ENCODE measurements at places on chromosomes 3 and 15. TPM values are rescaled to one million over a fixed set of nuclear protein-coding genes. Genes with fewer than 3 reads are reported as not detected.

THSD4 gene
- 30.5 TPM for total RNA-seq

WDR72 gene
- total RNA-seq: 5.8 TPM

NSUN3 gene
- 6.6 TPM for total RNA-seq

PLA2G4B gene
- 4.7 TPM for total RNA-seq

CCDC39 gene
- total RNA-seq: not detected

TLR9 gene
- total RNA-seq: 0.15 TPM

ACKR2 gene
- total RNA-seq: 0.76 TPM

SCN11A gene
- total RNA-seq: 0.05 TPM

BMF gene
- total RNA-seq: 1.0 TPM

- no peak for DNase-seq
These were observed 739 bp downstream of the SNRPN start for GRCh38 chr15:24955531-24955921.

DNA sequence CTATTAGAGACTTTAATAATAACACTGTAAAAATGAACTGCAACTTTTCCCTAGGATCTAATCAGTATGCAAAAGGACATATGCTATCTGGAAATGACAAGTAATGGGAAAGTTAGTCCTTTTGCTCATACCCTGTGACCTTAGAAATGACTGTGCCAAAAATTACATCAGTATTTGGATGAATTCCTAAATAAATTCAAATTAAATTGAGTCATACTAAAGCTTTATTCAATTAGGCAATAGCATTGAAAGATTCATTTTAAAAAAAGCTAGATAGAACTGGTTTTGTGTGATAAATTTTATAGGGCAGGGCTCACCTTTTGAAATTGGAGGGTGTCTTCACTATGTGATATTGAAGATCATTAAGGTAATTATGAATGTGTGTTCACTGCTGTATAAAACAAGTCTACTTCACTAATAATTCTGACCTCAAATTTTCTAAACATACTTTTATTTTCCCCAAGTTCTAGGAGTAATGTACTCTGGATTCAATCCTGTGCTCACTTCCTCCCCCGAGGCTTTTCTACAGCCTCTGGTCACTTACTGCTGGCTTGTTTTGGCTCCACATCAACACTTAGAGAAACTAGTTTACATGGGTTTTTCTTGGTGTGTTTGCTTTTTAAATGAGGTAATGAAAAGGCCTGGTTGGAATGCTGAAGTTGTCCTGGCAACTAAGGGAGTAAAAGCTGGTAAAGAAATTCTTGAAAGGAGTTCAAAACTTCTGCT, 44.4 kb upstream of the SPTSSB start:
- no peak for DNase-seq

DNA sequence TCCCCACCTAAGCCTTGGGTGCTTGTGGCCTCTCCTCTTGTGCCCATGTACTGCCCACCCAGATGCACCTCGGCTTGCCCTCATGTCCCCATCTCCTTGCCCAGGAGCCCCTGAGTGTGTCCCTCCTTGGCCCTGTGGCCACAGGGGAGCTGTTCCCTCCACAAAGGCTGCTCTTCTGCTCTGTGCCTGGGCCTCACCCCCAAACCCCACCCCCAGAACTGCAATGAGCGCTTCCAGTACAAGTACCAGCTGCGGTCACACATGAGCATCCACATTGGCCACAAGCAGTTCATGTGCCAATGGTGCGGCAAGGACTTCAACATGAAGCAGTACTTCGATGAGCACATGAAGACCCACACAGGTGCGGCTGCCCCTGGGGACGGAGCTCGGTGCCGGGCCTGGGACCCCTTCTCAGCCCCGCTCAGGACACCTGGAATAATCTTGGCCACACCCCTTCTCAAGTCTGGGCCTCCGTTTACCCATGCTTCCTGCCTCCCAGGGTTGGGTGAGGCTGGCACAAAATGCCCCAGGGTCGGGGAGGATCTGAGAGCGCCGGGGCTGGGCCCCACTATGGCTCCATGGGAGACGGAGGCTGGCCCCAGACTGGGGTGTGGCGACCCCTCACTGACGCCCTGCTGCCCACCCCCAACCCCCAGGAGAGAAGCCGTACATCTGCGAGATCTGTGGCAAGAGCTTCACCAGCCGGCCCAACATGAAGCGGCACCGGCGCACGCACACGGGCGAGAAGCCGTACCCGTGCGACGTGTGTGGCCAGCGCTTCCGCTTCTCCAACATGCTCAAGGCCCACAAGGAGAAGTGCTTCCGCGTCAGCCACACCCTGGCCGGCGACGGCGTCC, 10.3 kb downstream of the ZBTB47 start:
- no peak for DNase-seq

GRCh38 chr3:193816028-193816395, 223.0 kb downstream of the OPA1 start:
- DNase-seq: no peak

GRCh38 chr3:83807511-83807910, 1151.3 kb upstream of the CADM2 start:
- DNase-seq: no peak

DNA sequence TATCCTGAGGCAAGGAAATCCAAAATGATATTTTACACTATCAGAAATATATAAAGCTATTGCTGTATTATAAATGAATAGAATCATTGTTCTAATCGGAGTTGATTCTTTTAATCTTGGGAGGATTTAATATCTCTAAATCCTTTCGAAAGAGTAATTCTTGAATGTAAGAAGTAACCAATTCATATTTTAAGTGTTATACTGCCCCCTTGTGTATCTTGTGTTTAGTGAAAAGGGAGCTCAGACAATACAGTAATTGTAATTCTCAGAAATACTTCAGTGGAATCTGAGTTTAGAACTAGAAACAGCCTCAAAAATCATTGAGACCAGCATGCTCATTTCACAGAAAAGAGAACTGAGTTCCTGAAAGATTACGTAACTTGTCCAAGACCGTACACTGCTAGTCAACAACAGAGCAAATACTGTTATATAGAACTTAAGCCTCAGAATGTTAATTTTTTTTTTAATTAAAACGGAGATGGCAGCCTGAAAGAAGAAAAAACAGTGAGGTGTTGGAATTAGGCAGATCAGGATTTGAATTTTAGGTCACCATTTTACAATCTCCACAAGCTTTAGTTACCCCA, 42.9 kb downstream of the PLCH1 start:
- peak; percentile 31 for DNase-seq

- no peak for DNase-seq
These were observed 114.7 kb upstream of the PLCL2 start for GRCh38 chr3:16770021-16770420.

DNA sequence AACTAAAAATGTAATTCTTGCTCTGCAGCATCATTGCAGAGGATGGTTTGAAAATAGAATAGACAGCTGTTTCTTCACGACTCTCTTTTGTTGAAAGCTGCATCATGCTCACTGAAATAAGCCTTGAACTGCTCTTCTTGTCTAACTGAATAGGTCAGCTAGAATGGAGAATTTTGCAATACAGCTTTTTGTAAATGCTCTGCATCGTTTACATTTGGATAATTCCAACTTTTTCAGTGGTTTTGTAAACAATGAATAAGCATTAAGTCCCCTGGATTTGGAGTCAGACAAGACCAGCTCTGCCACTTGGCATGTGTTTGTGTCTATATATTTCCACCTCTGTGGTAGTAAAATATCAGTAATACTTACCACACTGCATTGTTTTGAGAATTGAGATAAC, 95.2 kb downstream of the PLSCR2 start:
- DNase-seq: no peak

DNA sequence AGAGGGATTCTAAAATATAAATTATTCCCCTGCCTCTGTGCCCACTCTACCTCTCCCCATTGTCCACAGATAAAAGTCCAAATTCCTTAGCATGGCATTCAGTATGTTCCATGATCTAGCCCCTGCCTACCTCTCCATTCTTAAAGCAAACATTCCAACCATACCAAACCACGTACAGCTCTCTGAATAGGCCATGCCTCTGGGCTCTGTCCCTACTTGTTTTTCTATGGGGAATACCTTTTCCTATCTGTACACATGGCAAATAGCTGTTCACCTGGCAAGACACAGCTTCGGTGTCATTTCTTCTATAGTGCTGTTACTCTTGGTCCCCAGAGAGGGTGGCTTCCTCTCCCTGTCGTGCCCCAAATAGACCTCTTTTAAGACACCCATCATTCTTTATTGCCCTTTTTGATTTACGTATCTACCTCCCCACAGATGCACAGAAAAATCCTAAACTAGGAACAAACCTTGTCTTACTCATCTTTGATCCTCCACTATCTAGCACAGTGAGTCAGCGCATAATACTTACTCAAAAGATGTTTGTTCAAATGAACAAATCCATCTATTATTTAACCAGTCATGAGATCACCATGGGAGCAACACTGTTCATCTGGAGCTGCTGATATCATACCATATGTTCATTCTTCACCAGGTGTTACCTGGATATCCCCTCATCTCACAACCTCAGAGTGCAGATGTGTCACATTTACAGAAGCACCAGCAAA, 329.8 kb downstream of the THSD4 start:
- DNase-seq: no peak

GRCh38 chr3:114608293-114608692, 314.5 kb downstream of the TIGIT start:
- no peak for DNase-seq

GRCh38 chr3:8237893-8238292, 263.7 kb upstream of the LMCD1 start:
- DNase-seq: no peak

DNA sequence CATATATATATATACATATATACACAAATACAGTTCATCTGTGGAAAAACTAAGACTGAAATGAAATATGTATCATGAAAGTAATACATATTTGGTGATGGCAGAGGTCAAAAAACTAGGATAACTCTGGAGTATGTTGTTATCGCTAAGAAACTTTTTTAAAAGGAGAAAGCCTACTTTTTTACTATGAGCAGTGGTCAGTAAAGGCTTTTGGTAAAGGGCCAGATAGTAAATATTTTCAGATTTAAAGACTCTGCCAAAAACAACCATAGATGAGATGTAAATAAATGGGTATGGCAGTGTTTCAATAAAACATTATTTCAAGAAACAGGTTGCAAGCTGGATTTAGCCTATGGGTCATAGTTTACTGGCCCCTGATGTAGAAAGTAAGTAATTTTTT, 93.8 kb upstream of the TGFBR2 start:
- no peak for DNase-seq

DNA sequence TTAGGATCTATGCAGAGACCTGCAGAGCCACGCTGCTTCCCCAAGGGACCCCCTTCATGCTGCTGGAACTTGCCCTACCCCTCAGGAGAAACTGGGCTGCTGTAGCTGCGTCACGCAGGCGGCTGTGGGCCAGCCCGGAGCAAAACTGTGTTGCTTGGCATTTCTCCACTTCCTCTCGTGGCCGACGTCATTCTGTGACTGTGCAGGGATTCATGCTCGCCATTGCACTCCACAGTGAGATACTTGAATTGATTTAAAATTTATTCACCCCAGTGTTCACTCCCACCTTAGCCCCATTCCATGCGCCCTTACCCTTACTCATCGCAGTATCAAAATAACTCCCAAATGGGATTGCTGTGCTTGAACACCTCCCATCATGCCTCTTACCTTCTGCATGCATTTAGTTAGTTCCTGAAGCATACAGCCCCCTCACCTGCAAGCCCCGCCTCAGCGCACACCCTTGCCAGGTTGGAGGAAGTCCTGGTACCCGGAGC, 45.7 kb downstream of the TMEM44 start:
- no peak for DNase-seq

- no peak for DNase-seq
These were observed 61.0 kb downstream of the LINGO1 start for GRCh38 chr15:77571741-77572140.

GRCh38 chr15:39628144-39628508, 47.2 kb downstream of the THBS1 start:
- DNase-seq: no peak

DNA sequence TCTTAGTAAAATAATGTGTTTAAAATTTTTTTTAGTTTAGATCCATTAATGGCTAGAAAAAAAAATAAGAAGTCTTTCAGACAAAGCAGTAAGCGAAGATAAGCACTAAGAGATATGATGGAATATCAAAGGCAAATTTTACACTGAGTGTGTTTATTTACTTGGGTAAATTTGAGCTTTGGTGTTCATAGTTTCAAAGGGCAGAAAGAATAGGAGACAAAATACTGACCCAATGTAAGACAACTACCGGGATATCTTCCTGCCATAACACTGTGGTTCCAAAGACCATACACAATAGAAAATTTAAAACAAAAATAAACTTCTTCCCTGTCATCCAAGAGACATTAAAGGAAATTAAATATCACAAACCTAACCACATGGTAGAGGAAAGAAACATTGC, 25.5 kb upstream of the TP63 start:
- DNase-seq: no peak

DNA sequence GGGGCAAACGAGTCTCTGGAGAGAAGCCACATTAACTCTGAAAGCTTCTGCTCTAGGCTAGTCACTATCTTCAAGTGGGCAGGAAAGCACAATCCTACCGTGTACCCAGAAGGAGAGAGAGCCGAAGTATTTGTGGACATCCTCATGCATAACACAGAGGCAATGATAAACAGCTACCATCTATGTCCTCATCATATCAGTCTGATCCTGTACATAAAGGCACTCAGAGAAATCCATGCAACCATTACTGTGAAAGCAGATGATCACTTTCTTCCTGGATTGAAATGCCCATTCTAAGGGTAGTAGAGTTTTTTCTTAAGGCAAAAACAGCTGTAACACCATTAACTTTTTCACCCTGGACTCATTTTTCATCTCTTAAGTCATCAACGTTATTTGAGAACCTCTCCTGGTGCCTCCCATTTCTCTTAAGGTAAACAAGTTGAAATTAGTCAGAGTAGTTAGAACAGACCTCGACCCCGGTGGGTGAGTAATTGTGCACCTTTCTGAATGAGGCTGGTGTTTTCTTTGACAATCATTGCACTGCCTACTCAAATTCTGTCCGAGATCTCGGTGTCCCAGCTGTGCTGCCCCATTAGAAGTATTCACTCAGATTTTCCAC, 327.4 kb downstream of the SHQ1 start:
- DNase-seq: peak; percentile 16

DNA sequence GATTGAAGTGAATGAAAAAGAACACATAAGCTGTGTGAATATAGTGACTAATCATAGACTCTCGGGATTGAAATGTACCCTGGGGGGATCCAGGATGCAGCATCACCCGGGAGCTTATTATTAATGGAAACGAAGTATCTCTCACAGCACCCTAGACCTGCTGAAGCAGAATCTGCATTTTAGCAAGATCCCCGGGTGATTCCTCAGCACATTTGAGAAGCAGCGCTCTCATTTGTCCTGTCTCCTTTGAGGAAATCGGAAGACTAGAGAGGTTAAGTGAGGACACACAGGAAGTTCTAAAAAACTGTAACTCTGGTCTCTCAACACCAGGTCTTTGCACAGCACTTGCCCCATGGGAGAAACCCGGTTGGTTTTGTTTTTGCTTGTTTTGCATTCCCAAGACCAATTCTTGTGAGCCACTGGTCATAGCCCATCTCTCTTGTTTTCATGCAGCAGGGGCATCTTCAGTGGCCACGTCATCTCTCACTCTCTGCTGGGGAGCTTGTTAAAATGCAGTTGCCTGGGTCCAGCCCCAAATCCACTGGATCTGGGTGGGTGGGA, 30.2 kb downstream of the ZNF710 start:
- DNase-seq: no peak

- no peak for DNase-seq
These were observed 38.4 kb downstream of the PLCL2 start for GRCh38 chr3:16923112-16923511.

Data from HCT116 (cell line).